Natural killer cell (primary cell): ENCODE measurements at places on chromosomes 12 and 14.

DNA sequence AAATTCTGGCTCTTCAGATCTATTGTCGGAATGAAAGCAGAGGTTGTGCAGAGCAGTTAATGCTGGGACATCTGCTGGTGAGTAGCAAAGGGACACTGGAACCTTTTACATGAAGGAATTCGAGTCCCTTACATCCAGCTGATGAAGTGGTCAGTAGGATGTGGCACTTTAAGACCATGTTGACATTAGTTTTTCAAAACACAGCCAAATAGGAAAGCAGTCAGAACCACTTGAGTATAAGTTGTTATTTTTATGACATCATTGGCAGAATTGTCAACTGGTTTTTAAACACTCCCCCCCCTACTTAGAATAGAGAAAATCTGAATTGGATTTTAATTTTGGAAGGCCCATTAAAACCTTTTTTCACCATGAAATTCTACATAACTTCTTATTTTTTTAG lies 46.8 kb upstream of the AMN start:
- DNase-seq, result no peak

- no peak for DNase-seq
These were observed 108.7 kb upstream of the NCOR2 start for GRCh38 chr12:124675881-124676713.

DNA sequence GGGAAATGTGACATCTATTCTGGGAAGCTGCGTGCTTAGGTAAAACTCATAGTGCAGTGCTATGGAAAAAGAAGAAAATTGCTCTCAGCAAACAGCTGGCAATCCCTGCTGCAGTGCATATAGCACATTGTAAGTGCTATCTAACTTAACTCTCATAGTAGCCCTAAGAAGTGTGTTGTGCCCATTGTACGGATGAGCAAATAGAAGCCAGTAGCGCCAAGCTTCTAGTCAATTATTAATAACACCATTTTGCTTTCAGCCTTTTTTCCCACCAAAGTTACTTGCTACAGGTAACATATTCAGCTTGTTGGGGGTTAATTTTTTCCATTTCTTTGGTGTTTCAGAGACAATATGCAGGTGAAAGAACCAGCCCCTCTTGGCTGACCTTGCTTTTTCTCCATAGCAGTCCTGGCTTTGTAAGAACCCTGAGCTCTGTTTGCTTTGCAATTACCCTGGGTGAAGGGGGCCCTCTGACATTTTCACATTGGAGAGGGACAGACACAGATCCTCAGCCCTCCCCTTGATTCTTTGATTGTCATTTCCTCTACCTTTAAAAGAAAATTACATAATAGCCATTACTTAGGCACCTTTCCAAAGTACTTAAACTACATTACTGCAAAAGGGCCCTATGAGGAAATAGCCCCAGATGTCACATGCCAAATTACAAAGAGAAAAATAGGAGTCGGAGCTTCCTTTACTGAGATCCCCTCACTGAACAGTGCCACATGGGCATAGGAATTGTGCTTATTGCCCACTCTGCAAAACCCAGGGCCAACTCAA lies 576.2 kb upstream of the TBX3 start:
- no peak for DNase-seq

GRCh38 chr12:67269633-67270573 lies 745 bp downstream of the CAND1 start:
- peak; percentile 49 for DNase-seq

DNA sequence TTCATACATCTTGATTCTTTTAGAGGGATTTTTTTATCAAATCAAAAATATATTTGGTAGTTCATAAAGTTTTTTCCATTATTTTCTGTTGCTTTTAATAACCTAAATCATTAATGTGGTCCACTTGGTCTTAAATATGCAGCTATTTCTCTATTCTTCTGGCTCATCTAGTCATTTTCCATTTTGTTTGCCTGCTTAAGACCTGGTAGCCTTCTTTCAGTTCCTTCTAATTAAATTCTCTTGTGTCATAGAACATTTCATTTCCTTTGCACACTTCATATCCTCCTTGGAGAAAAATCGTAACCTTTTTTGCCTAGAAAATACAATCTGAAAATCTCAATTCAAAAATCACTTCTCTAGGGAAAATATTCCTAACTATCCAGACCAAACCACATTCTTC lies 387.0 kb downstream of the LRFN5 start:
- no peak for DNase-seq

DNA sequence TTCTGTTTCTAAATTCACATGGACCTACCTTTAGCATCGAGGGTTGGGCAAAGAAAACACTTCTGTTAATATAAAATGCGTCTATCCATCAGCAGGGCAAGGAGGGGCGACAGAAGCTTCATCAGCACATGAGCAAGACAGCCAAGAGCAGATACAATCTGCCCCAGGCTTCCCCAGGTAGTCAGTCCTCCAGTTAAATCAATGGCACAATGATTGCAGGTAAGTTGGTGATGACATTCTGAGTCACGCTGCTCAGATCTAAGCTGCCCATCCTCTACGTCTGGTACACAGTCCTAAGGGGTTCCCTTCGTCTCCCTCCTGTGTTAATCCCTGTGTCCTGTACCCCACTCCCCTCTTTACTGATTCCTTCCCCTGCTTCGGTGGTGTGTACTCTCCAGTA lies 38.8 kb downstream of the MAP3K9 start:
- DNase-seq, result no peak

DNA sequence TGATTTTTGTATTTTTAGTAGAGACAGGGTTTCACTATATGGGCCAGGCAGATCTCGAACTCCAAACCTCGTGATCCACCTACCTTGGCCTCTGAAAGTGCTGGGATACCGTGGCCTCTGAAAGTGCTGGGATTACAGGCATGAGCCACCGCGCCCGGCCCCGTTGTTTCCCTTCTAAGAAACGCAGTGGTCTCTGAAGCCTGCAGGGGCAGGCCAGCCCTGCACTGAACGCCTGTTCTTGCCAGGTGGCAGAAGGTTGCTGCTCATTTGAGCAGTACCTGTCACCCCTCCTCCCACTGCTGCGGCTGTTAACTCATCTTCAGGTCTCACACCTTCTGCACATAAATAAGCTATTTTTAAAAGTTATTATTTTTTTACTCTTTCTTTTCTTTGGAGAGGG lies 24.3 kb downstream of the GPRC5A start:
- no peak for DNase-seq

DNA sequence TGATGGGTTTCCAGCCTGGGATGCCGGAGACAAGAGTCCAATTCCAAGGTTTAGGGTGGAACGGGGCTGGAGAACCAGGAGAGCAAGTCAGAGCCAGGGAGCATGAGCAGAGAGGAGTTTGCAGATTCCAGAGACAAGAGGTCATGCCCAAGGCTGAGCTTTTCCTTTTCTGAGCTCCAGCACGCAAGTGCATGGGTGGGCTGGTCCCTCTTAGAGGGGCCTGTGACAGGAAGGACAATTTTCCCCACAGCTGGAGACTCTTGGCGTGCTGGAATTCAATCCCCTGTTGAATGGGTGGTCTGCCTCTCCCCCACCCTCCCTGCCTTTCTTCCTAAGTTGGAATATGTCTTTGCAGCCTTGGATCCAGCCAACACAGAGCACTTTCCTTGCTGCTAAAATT lies 431.9 kb downstream of the BCL11B start:
- no peak for DNase-seq

- DNase-seq, result no peak
These were observed 18.0 kb upstream of the TCP11L2 start for GRCh38 chr12:106284358-106285105.

DNA sequence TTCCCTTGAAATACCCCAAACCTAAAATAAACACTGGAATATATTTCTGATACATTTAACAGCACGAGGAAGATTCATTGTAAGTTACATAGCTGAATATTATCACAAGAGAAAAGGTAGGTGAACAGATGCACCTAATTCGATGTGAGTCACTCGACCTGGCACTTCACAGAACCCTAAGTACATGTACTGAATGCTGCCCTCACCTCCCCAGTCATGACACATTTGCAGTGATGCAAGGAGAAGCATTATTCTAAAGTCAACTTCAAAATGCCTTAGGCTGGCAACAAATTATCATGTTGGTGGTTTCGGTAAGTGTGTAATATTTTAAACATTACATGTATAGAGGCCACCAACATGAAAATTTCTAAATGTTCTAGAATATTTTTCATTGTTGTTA lies 35.2 kb upstream of the TMTC2 start:
- no peak for DNase-seq

- DNase-seq, result no peak
These were observed 56.5 kb downstream of the UTP20 start for GRCh38 chr12:101336437-101336836.

GRCh38 chr12:125518074-125518473 lies 452.8 kb downstream of the AACS start:
- no peak for DNase-seq

GRCh38 chr12:132827763-132828703 lies 636 bp downstream of the GOLGA3 start:
- peak; percentile 40 for DNase-seq

DNA sequence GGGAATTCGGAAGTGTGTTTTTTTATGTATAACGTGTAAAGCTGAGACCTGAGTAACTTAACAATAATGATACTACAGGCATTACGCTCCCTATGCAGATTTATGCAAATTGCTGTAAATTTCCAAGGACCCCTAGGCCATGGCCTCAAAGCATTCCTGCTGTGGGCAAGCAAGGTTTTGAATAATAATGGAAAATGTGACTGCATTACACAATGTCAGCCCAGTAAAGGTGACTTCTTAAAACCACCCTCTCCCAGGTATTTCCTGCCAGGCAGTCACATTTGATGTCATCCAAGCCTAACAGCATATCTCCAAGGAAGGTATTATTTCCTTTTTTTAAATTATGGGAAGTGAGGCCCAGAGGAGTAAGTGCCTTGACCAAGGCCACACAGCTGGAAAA lies 621.0 kb downstream of the BCL11B start:
- no peak for DNase-seq

DNA sequence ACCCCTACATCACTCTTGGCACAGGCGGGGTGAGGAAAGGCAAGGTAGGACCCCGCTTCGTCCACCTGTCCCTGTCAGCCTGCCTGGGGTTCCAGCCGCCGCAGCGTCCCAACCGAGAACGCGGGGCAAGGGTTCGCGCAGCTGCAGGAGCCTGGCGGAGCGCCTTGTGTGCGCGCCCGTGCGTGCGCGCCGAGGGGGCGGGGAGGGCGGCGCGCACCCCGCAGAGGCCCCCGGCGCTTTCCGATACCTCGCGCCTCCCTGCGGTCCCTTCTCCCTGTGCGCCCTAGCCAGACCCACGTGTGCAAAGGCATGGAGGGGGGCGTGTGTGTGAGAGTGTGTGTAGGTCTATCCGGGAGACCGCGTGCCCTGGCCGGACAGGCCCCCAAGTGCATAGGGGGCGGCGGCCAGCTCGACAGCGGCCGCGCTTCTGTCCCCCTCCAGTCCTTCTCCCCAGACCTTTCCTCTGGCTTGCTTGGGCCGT lies 122.4 kb downstream of the TSPAN9 start:
- DNase-seq, result no peak

GRCh38 chr12:132145334-132145733 lies 1.1 kb downstream of the NOC4L start:
- no peak for DNase-seq

DNA sequence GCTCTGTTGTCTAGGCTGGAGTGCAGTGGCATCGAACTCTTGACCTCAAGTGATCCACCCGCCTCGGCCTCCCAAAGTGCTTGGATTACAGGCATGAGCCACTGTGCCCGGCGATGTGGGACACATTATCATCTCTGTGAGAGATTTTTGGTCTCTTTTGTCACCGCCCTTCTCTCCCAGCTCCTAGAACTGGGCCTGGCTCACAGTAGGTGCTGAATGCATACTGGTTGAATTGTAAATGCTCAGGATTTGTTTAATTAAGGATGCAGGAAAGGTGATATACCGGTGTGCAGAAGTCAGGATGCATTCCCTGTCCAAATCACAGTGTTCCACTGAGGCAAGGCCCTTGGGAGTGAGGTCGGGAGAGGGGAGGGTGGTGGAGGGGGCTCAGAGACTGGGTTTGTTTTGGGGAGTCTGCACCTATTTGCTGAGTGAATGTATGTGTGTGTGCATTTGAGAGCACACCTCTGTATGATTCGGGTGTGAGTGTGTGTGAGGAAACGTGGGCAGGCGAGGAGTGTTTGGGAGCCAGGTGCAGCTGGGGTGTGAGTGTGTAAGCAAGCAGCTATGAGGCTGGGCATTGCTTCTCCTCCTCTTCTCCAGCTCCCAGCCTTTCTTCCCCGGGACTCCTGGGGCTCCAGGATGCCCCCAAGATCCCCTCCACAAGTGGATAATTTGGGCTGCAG lies 1.0 kb upstream of the KRT18 start:
- no peak for DNase-seq

DNA sequence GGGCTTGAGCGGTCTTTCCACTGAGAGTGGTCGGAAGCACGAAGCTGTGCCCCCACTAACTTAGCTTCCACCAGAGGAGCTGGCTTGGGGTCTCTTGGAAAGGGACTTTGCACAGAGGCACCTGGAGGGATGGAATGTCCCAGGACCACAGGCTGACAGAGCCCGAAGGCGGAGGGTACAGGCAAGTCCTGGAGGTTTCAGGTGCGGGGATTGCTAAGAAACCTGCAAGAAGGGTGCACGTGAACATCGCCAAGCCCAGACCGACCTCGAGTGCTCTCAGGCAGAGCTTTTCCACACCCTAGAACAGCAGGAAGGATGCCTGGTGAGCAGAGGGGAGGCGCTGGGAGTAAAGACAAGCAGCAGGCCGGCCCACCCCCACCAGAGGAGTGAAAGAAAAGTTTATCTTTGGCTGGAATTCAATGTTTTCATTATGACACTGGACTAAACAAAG lies 61.6 kb downstream of the SERPINA3 start:
- DNase-seq, result no peak

- peak; percentile 83 for DNase-seq
These were observed 66.8 kb upstream of the GPR68 start for GRCh38 chr14:91311284-91311662.

DNA sequence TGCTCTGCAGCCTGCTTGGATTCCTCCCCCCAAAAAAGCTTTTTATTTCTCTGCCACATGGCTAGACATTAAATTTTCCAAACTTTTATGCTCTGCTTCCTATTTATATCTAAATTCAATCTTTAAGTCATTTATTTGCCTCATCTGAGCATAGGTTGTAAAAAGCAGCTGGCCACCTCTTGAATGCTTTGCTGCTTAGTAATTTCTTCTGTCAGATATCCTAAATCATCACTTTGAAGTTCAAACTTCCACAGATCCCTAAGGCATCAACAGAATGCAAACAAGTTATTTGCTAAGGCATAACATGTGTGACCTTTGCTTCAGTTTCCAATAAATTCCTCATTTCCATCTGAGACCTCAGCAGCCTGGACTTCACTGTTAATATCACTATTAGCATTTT lies 209.6 kb downstream of the FSCB start:
- DNase-seq, result no peak

DNA sequence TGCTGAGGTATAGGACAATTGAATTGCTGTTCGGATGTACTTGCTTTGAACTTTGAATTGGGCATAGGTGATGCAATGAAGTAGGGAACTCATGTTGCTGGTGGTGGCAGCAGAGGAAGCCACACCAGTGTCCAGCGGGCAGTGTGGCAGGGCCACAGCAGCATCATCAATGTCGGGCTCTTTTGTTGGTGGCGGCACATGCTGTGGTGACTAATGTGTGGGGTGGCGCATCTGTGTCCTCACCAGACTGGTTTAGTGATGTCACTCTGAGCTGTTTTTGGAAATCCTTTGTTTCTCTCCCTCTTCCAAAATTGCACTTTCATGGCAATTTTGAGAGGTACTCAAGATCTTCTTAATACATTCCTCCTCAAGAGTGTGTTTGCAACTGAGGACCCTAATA lies 187.6 kb downstream of the ETNK1 start:
- no peak for DNase-seq
